ENCODE measurements at places on chromosomes 16 and 17.

- no peak for DNase-seq
Measured at GRCh38 chr17:63826468-63827001, 696 bp upstream of the PSMC5 start.

DNA sequence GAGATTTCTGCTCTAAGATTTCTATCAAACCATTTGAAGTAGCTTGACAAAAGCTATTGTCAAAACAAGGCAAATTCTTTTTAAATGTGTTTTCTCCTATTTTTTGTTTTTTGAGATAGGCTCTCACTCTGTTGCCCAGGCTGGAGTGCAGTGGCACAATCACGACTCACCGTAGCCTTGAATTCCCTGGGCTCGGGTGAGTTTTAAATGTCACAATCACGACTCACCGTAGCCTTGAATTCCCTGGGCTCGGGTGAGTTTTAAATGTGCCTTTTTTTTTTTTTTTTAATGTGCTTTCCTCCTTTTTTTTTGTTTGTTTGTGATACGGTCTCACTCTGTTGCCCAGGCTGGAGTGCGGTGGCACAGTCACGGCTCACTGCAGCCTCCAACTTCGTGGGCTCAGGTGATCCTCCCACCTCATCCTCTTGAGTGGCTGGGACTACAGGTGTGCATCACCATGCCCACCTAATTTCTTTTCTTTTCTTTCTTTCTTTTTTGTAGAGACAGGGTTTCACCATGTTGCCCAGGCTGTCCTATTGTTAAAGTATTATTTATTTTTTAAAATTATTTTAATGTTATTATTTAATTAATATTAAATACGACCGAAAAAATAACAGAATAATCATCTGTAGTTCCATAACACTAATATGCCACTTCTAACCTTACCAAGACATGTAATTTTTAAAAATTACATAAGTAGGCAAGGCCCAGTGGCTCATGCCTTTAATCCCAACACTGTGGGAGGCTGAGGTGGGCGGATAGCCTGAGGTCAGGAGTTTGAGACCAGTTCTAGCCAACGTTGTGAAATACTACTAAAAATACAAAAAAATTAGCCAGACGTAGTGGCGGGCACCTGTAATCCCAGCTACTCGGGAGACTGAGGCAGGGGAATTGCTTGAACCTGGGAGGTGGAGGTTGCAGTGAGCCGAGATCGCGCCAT lies 69.7 kb upstream of the FA2H start:
- DNase-seq, result no peak

DNA sequence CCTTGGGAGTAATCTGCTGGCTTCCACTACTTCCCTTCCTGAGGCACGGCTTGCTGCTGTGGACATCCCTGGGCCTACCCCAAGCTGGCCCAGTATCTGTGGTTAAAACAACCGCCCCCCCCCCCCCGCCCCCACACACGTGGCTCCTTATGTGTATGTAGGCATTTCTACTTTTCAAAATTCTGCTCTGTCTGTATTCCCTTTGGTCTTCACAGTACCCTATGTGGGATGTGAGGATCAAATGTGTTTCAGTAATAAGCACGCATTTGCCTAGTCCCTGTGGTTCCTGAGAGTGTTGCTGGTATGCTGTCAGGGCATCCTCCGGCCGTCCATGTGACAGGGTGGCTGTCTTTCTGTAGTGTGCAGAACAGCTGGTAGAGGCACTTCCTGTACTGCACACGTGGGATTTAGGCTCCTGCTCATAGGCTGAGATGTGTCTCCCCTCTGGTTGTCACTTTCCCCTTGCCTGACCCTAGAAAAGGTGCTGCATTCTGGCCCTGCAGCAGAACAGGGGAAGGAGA lies 2.2 kb downstream of the NT5M start:
- no peak for DNase-seq

DNA sequence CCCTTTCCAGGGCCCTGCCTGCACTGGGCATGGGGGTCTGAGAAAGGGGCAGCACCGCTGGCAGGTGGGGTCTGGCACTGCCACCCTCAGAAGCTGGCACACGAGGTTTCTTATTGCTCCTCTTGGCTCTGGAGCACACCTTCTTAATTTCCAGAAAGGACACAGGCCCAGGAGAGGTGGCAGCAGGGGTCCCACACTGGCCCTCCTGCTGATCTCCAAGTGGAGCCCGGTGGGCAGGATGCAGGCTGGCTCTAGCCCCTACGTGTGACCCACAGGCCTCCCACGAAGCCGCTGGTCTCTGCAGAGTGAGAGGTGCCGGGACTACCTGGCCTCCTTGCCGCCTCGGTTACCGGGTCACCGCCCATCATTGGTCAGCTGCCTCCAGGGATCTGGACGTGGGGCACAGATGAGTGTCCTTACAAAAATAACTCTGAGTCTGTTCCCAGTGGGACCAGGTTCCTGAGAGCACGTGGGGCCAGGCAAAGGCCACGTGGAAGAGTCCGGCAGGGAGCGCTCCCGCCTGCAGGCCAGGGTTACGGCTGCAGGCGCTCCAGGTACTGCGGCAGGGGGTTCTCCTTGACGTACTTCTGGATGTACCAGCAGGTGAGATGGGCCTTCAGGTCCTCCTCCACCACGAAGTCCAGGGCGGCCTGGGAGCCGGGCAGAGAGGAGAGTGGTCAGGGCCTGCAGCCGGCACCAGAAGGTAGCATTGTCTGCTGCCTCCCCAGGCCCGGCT lies 10.3 kb downstream of the NATD1 start:
- DNase-seq, result no peak

- DNase-seq, result no peak
Measured at GRCh38 chr16:82630219-82630618, 3.5 kb downstream of the CDH13 start.

DNA sequence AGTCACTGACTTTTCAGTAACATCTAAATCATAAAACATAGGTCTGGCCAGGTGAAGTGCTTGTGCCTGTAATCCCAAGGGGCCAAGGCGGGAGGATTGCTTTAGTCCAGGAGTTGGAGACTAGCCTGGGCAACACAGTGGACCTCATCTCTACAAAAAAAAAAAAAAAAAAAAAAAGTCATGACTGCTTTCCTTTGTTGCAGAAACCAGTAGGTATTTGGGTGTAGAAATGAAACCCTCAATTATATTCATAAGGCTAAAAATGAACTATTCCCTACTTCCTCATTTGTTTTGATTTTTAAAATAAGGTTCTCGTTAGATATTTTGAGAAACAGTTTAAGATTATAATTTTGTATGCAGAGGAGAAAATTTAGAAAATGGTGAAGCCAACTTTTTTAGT lies 26.0 kb downstream of the PITPNC1 start:
- no peak for DNase-seq

DNA sequence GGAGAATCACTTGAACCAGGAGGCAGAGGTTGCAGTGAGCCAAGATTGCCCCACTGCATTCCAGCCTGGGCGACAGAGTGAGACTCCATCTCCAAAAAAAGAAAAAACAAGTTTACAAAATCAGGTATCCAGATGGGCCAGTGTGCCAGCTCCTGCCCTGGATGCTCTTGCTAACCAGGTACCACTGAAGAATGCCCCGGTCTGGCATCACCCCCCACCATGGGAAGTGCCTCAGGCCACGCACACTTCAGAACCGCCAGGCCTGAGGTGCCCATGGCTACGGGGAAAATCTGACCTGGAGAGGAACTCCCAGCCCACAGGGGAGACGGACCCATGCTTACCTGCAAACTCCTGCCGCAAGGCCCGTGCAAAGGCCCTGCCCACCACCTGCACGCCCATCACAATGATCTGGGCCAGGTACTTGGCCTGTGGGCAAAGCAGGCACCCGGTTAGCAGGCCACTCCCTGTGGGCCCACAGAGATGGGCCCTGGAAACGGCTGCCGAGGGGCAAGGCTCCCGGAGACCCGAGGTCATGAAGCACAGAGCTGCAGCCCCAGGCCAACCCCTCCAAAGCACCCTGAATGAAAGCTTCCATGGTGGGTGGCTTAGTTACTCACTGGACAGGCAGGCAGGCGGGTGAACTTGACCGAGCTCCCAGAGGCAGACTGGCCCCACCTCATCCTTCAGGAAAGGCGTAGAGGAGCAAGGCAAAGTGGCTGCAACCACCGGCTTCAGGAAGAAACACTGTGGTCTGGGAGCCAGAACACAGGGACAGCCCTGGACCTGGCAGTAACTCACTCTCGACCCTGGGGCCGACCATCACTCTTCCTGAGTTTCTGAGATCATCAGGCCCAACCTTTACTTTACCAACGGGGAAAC lies 8.0 kb downstream of the PAM16 start:
- no peak for DNase-seq

DNA sequence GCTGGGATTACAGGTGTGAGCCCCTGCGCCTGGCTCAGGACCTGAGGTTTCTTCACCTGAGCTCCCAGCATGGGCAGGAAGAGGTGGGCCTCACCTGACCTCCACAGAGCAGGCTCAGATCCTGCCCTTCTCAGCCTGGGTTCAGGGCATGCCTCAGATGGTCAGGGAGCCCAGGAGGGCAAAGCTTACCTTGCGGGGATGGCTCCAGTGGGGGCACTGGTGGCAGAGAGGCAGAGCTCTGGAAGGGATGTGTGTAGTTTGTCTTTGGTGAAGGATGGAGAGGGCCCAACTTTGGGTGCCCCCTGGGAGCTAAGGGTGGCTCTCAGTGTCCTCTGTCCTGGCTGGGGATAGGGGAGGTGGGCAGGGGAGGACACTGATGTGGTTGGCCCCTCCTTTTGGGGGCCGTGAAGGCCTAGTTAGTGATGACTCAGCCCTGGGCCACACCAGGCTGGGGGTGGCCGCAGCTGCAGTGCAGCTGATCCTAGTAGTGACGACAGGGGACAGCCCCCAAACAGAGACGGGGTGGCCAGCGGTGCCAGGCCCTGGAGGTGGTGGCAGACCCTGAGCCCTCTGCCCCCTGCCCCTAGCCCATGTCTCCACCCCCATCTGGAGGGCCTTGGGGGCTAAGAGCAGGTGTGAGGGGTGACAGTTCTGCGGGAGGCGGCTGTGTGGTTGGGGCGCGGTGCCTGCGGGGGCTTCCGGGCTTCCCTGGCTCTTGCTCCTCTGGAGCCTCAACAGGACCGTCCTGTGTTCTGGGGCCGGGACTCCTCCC lies 5.8 kb downstream of the NHERF2 start:
- no peak for DNase-seq

- DNase-seq, result no peak
Measured at GRCh38 chr17:1110541-1110861, 69.3 kb downstream of the ABR start.

DNA sequence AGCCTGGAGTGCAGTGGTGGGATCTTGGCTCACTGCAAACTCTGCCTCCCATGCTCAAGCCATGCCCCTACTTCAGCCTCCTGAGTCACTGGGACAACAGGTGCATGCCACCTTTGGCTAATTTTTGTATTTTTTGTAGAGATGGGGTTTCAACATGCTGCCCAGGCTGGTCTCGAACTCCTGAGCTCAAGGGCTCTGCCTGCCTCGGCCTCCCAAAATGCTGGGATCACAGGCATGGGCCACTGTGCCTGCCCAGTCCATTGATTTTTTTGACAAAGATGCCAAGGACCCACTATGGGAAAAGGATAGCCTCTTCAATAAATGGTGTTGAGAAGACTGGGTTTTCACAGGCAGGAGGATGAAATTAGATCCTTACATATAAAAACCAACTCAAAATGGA lies 10.8 kb upstream of the ADCY7 start:
- DNase-seq, result no peak

GRCh38 chr17:44120851-44121605 lies 2.4 kb downstream of the HDAC5 start:
- DNase-seq, result no peak

- no peak for DNase-seq
Measured at GRCh38 chr17:61875285-61875684, 12.0 kb upstream of the BRIP1 start.

GRCh38 chr17:80337195-80337895 lies 76.7 kb downstream of the RNF213 start:
- DNase-seq, result no peak

DNA sequence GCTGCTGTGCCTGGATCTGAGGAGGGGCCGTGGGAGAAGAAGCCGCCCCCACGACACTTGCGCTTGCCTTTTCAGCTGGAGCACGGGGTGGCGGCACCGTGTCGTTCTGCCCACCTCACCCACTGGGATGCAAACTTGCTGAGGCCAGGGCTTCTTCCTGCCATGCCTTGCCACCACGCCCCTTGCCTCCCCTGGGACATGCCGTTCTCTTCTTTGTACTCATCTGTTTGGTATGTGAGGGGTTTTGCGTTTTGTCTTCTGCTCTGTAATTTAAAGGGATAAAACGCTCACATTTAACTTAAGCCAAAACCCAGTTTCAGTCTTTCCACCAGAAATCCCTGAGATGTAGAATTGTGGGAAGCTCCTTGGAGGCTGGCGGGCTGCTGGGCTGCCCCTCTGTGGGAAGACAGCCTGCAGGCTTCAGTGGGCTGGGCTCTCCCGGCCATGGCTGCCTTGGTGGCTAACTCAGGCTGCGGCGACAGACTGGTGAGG lies 180.2 kb downstream of the RPTOR start:
- no peak for DNase-seq

GRCh38 chr17:58487589-58488427 lies at the start of gene HSF5:
Gene HSF5 (minus strand): TSS chr17:58488408. CDS start chr17:58488274, 134 bp downstream.
- DNase-seq, result peak; percentile 54

DNA sequence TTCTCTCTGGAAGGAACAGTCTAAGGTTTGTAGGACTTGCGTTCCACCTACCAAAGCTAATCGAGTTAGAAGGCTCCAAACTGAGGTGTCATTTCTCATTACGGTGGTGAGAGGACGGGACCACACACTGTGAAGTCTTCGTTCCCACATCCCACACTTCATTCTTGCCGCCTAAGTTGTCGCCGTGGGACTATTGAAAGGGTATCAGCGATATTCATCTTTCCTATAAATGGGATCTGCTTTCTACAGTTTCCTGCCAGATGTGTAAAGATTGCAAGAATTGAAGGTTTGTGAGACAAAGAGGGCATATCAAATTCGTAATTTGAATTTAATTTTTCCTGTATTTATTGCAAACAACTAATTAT lies 608 bp upstream of the TRIM37 start:
- no peak for DNase-seq

DNA sequence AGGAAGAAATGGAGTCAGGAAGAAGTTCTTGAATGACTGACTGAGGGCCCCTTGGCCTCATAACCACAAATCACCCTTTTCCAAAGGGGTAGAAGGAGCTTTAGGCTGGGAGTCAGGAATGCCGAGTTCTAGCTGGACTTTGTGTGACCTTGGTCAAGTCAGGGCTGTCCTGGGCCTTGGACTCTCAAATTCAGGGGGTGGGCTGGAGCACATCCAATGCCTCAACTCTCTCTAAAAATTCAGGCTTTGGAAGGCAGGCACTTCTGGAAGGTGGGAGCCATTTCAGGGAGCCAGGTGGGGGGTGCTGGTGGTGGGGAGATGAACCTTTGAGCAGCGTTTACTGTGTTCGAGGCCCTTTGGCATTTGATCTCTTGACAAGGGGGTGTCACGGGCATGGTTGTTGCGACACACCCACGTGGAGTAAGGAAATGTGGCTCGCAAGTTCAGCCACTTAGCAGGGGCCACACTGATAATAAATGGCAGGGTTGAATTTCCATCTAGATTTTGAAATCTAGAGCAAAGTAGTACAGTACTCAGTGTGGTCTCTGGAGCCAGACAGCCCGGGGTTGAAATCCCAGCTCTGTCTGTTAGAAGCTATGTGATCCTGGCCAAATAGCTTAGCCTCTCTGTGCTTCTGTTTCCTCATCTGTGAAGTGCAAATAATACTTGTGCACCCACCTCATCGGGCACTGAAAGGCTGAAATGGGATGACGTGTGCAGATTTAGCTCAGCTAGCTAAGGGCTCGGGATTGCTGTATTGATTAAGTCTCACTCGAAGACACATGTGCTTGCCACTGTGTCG lies 47.1 kb upstream of the CIBAR2 start:
- DNase-seq, result no peak

All from stimulated activated CD8-positive, alpha-beta memory T cell treated with anti-CD3 and anti-CD28 coated beads, Interleukin-15, amount 100 ng/mL, for 4 hours (primary cell).